ENCODE measurements at places on chromosomes 6 and 20.

GRCh38 chr6:152952866-152953509, 29.9 kb downstream of the FBXO5 start:
- DNase-seq = peak; percentile 45

DNA sequence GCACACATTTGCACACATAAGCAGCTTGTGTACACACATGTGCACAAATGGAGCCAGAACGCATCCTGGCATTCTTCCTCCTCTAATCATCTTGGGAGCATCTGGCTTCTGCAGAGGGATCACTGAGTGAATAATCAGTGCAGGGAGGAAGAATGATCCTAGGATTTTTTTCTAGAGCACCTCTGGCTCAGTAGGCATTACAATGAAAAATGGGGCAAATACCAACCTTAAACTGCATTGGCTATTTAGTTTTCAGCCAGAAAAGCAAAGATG, 205.7 kb upstream of the TCF21 start:
- no peak for DNase-seq

- DNase-seq = peak; percentile 77
These were observed 41.7 kb downstream of the MOCS1 start for GRCh38 chr6:39892490-39893129.

GRCh38 chr20:25541676-25542075, 43.7 kb downstream of the NINL start:
- no peak for DNase-seq

DNA sequence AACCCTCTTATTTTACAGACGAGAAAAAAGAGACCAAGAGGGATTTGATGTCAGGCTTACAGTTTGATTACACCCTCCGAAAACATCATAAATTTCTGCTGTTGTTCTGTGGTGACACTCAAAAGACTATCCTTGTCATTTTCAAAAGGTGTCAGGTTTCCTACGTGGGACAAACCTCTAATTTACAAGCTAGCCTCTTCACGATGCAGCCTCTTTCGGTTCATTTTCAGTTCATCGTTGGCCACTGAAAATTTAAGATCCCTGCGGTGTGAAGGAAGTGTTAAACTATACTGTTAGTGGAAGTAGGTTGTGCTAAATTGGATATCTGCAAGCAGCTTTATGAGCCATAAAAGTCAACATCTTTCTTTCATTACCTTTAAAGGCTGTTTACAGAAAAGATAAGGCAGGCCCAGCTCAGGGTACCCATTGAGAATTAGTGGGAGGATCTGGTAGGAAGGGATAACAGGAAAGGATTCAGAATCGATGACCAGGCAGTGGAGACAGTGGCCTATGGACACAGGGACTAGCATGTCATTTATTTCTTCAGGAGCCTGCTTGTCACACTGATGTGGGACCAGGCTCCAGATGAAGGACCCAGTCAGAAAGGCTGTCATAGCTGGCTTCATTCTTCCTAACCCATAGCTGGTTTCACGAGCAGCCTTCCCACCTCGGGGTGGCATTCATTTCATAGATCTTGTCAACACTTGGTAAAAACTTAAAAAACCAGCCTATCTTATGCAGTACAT, 329.1 kb upstream of the SOX4 start:
- DNase-seq = no peak

GRCh38 chr6:87588756-87589407, 905 bp downstream of the RARS2 start:
- DNase-seq = no peak

Data from midbrain (tissue), 1 donor.